ENCODE measurements at places on chromosomes 7 and 10.

DNA sequence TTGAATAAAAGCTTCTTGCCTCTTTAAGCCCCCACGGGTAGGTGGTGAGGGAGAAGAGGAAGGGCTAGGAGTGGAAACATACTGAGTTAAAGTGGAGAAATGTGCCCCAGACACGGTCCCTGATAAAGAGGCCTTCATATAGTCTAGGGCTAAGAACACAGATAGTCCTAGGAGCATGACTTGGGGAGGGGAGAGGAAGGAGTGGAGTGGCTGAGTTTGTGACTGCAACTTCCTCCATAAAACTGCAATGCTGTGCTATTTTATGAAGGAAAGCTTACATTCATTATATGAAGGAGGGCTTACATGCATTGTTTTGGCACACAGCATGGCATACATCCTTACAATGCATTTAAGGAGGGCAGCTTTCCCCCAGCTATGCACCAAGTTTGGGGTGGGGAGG lies 1129.4 kb upstream of the LRRTM3 start:
- no peak for DNase-seq

DNA sequence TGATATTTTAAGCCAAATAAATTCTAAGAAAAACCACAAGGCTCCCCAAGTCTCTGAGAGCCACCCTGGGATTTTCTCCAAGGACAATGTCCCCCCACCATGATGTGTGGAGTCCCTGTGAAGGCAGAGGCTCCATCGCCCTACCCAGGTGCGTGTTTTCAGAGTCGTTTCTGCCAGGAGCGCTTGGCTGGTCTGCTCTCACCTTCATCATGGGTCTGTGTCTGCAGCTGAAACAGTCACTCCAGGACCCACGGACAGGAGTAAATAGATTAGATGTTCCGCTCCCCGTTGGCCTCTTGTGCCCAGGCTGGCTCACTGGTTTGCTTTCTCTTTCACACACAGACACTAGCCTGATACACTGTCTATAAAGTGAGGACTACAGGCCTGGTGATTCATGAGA lies 217.5 kb downstream of the SFMBT2 start:
- no peak for DNase-seq

DNA sequence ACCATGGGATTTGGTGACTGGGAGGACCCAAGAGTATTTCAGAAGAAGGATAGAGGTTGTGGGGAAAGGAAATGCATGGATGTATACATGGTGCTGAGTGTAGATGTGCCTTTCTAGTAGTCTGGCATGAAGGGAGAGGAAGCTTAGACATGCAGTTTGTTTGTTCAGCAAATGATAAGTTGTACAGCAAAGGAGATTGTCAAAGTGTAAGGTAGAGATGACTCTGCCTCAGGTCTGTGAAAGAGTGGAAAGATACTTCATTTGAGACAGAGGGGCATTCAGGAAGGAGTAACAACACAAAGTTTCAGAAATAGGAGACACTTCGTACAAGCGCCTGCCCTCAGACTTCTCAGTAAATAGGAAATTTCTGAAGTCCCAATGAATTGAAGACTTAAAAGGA lies 152.3 kb downstream of the CELF2 start:
- no peak for DNase-seq

DNA sequence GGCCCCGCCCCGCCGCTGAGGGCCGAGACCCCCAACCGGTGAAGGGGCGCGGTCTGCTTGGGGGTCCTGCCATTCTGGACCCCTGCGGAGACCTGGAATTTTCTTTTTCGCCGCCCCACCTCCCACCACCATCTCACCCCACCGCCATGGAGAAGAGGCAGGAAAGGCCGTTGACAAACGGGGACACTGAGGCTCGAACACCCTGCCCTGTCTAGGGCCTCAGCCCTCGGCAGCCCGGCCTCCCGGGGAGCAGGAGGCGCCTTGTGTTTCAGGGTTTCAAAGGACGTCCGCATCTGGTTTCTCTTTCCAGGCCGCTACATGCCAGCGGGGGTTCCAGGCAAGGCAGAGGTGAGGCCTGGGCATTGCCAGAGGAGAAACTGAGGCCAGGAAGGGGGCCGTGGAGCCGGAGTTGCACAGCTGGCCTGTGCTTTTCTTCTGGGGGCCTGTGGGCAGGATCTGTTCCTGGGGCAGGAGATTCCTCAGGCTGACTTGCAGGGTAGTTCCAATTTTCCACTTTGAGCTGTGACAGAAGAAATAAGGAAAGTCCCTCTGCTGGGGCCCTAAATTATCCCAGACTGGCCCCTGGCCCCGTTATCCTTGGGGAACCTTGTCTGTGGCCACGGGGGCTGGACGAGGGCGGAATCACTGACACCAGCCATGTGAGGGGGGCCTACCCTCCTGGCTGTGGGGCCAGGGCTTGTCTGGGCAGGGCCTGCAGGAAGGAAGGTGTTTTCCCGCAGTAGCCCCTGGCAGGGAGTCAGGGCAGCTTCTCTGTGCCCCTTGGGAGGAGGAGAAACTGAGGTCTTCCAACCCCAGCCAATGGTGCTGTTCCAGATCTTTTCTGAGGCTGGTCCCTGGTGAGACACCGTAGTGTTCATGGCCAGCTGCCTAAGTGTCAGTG lies 900 bp upstream of the MICALL2 start:
- no peak for DNase-seq

DNA sequence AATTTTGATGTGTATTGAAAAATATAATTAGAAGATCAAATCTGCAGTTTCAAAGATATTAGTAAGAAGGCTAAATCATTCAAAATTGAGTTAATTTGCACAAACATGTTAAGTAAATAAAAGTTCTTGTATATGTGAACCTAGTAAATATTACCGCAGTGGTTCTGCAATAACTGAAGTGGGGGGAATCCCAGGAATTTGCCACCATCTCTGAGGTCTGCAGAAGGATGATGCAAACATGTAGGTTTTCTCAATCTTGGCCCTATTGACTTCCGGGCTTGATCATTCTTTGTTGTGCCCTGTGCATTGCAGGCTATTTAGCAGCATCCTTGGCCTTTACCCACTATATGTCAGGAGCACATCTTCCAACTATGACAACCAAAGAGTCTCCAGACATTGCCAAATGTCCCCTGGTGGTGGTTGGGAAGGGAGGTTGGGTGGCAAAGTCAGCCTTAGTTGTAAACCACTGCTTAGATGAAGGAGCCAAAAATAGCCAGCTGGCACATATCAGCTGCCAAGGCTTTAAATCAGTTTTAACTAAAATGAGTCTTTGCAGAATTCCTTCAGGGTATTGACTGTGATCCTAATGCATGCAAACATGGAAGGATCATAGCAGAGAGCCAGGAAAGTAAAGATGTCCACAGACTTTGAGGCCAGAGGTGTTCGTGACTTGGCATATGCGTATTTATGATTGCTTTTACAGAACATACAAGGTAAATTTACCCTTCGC lies 146.3 kb downstream of the TRIL start:
- DNase-seq: no peak

DNA sequence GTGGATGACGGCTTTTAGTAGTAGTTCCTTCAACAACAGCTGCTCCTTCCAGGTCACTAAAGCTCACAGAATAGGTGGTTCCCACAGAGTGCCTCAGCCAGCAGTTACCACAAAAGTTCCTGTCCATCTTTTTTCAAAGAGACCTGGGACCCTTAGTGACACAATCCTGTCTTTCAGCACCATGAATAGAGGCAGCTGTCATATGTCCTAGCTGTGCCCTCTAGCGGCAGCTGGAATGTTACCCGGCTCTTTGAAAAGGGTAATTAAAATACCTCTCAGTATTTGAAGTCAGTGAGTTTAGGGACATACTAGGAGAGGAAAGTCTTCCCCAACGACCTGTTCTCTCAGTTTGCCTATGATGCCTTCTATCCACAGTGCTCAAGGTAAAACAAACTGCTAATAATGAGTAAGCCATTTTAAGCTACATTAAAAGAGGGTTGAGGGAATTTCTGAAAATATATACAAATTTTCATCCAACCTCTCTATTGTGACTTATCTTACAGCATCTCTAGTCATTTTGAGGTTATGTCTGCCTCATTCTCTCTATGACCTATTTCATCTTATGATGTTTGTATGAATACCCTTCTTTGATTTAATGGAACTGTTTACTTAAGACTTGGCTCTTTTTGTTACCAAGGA lies 290.8 kb downstream of the NXPH1 start:
- DNase-seq: no peak

GRCh38 chr7:151371266-151371665 lies 29.7 kb downstream of the NUB1 start:
- no peak for DNase-seq

DNA sequence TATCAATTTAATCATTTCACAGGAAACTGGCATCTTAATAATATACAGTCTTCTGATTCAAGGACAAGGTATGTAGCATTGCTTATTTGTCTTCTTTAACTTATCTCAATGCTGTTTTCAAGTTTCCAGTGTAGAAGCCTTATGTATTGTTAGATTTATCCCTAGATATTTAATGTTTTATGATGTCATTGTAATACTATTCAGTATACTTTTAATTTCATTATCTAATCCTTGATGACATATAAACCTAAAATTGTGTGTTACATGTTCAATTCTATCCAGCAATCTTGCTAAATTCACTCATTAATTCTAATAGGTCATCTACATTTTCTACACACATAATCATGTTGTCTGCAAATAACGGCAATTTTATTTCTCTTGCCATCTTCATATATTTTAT lies 126.3 kb upstream of the SEC61G start:
- no peak for DNase-seq

GRCh38 chr10:381805-382204 lies 246.6 kb downstream of the ZMYND11 start:
- no peak for DNase-seq

DNA sequence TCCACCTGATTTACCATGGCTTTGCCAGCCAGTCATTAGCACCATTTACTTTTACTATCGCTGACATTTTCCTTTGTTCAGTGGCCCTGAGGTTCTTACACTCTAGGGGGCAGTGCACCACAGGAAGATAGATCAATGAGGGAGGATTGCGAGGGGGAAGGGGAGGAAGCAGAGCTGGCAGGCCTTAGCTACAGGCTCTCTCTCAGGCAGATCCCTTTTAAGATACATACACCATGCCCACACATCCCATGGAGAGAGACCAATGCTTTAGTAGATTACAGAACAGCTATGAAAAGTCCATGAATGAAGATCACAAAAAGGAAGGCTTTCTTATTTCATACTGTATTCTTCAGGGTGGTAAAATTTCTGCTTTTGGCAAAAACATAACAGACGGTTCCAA lies 47.4 kb downstream of the DENND11 start:
- peak; percentile 35 for DNase-seq

DNA sequence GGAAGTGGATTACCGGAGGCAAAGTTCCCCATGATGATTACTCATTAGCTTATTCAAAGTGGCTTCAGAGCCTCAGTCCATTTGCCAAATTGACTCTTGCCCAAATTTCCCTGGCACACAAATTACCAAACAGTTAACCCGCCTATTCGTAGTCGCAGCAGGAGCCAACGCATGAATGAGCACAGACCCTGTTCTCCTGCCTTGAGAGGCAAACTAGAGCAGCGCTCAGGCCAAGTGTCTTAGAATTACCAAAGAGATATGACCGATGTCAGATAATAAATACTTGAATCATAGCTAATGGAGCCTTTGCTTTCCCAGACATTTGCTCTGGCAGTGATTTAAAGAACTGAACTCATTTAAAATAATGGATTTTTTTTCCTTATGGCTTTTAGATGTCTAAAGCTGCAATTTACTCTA lies 64.9 kb downstream of the CTTNBP2 start:
- no peak for DNase-seq

DNA sequence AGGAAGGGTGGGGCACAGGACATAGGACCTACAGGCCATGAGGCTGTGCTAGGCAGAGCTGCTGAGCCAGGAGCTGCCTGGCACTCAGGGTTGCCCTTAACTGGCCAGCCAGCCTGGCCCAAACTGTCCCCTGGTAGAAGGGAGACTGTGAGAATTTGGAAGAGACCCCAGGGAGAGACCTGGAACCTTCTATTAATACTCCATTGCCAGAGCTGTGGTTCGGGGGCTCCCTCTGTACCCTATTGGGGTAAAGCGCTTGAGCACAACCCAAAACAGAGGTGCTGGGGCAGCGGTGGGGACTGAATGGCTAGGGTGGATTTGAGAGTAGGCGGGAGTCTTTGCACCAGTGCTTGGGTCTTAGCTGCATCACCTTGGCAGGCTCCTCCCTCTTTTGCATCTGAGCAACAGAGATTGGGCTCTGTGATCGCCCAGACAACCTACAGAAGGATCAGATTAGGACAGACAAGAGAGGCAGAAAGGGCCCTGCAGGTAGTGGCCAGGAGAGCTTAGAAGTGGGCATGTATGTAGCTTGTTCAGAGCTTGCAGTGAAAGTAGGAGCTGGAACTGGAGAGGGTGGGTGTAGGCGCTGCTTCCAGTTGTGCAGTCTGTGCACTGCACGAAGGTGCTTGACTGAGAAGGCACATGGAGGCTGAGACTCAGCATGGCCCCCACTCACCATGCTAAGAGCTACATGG lies 53.3 kb downstream of the ADCYAP1R1 start:
- no peak for DNase-seq

GRCh38 chr10:71770789-71771188 lies 2.5 kb downstream of the VSIR start:
- no peak for DNase-seq

- no peak for DNase-seq
Measured at GRCh38 chr7:154867068-154867467, 135.9 kb downstream of the PAXIP1 start.

DNA sequence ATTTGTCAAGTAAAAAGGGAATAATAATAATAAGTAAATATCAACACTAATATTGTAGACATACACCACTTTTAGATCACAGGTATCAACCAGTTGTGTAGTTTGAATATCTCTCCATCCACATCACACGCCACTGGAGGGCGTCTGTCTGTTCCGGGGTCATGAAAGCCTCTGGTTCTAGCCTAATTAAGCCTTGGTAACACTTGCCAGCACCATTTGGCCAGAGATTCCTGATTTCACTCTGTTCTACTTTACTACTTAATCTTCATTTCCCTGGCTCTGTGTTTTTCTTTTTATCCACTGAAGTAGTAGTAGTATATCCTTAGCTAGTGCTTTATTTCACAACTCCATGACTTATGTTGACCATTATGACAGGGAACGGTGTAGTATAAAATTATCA lies 285.6 kb upstream of the POM121L12 start:
- DNase-seq: no peak

DNA sequence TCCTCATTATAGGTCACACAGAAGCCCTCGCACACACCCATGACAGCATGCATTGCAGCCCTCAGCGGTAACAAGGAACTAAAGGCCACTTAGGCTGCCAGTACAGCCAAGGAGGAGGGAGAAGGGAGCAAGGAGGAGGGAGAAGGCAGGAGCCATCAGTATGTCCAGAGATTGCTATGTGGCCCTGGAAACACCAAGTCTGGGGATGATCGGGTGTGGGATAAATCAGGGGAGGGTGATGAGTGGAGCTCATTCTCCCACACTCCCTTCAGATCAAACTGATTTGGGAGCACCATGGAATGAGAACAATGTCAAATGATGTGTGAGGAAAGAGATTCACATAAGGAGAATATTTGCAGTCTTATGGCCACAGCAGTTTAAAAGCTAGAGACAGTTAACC lies 350.9 kb downstream of the TNS3 start:
- DNase-seq: no peak

GRCh38 chr7:4066206-4066605 lies 615.9 kb upstream of the FOXK1 start:
- no peak for DNase-seq

- no peak for DNase-seq
Measured at GRCh38 chr10:3758491-3758970, 26.5 kb downstream of the KLF6 start.

Data from HFF-Myc (cell line).